LHCN-M2 (cell line): ENCODE measurements at places on chromosomes 4 and X. TPM values are rescaled to one million over a fixed set of nuclear protein-coding genes. Genes with fewer than 3 reads are reported as not detected.

DNA sequence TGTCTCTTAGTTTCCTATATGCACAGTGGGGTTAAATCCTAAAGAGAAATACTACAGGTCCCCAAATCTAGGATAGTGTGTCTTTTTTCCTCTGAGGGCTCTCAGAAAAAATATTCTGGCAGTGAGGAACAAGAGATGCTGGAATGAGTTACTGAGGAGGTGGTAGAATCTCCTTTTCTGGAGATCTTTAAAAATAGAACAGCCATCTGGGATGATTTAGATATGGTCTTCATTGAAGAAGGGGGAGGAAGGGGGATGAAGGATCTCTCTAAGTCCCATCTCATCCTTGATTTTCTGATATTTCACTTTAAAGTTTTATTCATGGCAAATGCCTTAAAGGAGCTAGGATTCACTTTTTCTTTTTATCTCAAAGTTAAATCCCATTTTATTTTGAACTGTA, 235.0 kb downstream of the MAML3 start:
- DNase-seq: no peak

DNA sequence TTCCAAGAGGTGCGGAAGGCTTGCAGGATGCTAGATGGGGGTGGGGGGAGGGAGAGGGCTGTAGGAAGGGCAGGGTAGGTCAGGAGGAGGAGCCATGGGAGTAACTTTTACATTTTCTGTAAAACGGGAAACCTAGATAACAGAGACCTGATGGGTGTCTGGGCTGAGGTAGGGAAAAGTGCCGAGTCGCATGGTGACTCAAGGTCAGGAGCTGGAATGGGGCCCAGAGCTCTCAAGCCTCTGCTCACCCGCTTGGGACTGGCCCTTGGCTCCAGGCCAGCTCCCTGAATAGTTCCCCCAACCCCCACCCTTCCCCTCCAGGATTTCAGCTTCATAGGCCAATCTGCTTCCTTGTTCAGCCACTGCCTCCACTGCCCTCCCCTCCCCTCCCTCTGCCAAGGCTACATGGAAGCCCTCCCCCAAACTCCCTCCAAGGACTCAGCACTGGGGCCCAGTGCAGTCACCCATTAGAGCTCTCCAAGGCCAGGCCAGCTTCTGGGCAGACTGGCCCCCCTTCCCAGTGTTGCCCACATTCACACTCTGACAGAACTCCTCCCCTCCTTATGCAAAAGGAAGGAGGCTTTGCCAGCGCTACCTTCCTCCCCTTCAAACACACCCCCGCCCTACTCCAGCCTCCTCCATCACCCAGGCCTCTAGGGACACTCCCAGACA, 43.6 kb downstream of the TSC22D3 start:
- peak; percentile 80 for DNase-seq

DNA sequence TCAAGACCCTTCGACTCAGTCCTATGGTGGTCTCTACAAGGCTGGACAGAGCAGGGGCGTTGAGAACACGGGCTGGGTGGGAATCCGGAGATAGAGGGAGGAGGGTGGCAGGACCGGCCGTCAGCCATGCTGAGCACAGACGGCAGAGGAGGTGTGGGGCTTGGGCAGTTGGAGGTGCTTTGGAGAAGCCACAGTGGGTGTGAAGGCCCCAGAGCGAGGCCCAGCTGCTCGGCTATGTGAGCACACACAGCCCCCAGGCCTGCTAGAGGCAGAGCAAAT, 4.2 kb downstream of the PDE6B start:
- DNase-seq: no peak

- DNase-seq: no peak
Measured at GRCh38 chr4:155588437-155588836, 78.2 kb upstream of the GUCY1A1 start.

DNA sequence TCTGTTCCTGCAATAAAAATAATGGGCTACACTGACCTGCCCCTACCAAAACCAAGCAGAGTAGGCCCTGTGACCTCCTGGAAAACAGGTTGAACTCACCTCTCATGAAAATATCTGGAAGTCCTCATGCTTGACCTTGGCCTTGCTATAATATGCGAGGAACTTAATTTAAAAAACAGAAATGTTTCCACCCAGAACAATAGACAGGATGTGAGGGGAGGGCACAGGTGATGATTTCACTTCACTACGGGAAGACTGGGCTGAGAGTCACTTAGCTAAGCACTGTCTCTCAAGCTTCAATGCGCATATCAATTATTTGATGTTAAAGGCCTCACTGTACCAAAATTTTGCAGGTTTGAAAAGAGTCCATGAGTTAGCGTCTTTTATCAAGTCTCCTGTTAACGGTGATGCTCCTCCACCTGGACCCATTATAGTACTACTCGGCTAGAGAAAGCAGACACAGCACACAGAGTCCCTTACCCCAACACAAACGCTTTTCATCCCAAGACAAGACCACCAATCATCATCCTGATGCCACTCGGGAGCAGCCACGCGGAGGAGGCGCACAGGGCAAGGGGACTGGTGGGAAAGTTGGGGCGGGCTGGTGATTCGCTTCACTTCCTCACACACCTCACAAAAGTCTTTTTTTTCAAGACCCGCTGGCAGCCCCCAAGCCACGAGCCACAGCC, 25.9 kb downstream of the ZNF721 start:
- DNase-seq: peak; percentile 17

DNA sequence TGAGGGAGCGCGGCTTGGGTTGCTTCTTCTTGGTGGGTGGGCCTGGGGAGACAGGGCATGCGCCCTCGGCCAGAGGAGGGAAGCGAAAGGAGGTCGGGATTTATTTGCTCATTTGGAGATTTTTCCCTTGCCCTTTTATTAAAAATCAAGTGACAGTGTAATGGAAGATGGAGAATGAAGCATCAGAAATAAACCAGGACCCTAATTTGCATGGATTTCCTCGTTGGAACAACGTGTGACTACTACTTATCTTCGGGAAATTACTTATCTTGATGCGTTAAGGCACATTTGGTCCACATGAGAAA, 709 bp upstream of the CLOCK start:
- no peak for DNase-seq

- DNase-seq: peak; percentile 57
Measured at GRCh38 chr4:40763228-40763716, 13.5 kb downstream of the NSUN7 start.

DNA sequence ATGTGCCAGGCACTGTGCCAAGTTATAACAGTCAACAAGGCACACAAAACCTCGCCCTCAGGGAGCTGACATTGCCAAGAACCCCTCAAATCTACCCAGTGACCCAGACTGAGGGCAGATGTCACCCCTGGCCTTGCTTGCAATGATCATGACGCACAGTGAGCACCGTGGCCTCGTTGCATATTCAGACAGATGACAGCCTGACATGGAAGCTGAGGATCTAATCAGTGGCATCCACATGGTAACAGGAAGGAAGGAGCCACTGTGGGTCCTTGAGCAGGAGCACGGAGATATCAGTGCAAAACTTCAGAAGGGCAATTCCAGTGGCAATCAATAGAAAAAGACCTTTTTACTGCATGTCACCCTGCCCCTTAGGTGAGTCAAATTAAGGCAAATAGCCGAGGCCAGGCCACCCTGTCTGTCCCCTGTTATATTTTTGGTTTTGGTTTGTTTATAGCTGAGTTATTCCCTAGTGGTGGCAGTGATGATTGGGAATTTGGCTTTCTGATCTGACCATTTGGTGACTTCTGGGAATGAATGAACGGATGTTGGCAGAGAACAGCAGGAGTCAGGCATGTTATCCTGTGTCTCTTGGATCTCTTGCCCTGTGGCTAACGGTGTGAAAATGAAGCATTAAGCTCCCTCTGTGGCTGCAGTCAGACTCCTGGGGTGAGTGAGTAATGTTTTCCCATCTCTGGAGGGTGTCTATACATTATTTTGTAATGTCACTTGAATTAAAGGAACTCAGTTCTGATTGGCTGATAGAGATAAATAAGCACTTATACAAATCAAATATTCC, 20.4 kb downstream of the WDR13 start:
- peak; percentile 22 for DNase-seq

GRCh38 chr4:182320580-182320979, 77.4 kb downstream of the TENM3 start:
- DNase-seq: no peak

CABS1 gene
- not detected in 2 replicates for total RNA-seq

MAPK10 gene
- 4.3 and 4.4 TPM in 2 replicates for total RNA-seq

ASMT gene
- total RNA-seq: not detected in 2 replicates

FGF5 gene
- 7.9 and 9.0 TPM in 2 replicates for total RNA-seq

PPP4R3C gene
- total RNA-seq: not detected in 2 replicates

SCML2 gene
- total RNA-seq: 4.2 and 5.6 TPM in 2 replicates

PDCL2 gene
- not detected in 2 replicates for total RNA-seq

RAB40A gene
- total RNA-seq: 0.11 and 0.38 TPM in 2 replicates

CLTRN gene
- not detected in 2 replicates for total RNA-seq

CT55 gene
- total RNA-seq: not detected in 2 replicates

EDA gene
- total RNA-seq: 0.06 and 0.90 TPM in 2 replicates
